ENCODE measurements at places on chromosomes 4 and X.
A peak's percentile ranks its signal among the peaks of the same experiment; 100 is the strongest.

DNA sequence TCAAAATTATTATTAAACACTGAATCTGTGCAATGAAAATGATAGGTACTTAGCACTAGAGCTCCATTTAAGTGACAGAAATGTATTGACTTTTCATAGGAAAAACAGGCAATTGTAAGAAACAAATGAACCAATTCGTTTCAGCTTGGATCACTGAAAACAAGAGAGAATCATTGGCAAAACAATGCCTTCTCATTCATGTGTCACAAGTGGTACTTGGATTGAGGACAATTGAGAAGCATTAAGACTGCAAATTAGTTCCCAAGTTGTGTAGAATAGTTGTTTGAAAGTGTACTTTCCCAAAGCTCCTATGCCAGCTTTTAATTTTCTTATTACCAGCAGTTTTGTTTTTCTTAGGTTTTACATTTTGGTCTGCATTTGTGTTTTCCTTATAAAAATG lies 20.6 kb downstream of the CNKSR2 start:
- no peak for DNase-seq

DNA sequence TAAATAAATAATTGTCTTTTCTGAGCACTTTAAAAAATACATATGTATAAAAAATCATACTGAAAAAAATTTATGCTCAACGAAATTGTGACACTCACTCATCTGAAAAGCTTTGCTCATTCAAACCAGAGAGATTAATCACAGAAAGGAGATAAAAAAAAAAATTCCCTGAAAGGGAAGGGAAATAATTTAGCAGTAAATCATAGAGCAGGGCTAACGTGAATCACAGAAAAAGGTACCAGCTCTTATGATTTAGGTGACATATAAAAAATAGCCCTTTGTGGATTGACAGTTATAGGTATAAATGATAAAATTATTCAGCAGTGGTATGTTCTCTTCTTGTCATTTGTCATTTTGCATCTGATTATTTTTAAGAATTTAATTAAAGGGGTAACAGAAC lies 552.7 kb upstream of the TENM3 start:
- DNase-seq, result no peak

- no peak for DNase-seq
These were observed 59.5 kb downstream of the PPA2 start for GRCh38 chr4:105414316-105414715.

DNA sequence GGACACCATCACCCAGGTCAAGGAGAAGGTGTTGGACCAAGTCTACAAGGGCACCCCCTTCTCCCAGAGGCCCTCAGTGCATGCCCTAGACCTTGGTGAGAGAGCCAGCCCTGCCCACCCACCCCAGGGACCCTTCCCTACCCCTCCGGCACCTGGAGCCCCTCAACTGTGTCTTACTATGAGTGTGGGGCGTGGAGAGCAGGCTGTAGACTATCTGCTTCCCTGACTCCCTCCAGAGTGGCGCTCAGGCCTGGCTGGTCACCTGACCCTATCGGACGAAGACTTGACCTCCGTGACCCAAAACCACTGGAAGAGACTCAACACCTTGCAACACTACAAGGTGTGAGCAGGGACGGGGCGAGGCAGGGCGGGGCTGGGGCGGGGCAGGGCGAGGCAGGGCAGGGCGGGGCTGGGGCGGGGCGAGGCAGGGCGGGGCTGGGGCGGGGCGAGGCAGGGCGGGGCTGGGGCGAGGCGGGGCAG lies 4.7 kb upstream of the SRPK3 start:
- no peak for DNase-seq

DNA sequence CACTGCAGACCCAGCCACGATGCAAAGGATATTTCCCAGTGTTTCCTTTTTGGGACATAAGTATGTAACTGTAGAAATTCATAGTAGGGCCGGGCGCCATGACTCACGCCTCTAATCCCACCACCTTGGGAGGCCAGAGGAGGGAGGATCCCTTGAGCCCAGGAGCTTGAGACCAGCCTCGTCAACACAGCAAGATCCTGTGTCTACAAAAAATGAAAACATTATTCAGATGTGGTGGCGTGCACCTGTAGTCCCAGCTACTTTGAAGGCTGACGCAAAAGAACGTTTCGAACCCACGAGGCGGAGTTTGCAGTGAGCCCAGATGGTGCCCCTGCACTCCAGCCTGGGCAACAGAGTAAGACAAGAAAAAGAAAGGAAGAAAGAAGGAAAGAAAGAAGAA lies 49.2 kb downstream of the CRLF2 start:
- no peak for DNase-seq

DNA sequence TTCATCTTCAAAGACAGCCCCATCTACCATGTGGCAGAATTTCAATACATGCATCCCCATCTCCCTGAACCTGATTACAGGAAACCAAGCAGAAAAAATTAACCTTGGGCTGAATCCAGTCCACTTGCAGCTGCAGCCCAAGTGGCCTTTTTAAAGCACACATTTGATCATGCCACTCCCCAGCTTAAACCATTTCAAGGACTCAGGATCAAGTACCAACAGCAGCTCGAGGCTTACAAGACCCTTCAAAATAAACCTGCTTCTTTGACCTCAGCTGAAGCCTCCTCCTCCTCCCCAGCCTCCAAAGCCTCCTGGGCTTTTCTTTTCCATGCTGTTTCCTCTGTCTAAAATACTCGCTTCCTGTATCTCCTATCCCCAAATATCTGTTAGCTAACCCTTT lies 50.7 kb upstream of the KIT start:
- DNase-seq, result no peak

- no peak for DNase-seq
These were observed 1082.7 kb downstream of the NLGN4X start for GRCh38 chrX:5145957-5146356.

DNA sequence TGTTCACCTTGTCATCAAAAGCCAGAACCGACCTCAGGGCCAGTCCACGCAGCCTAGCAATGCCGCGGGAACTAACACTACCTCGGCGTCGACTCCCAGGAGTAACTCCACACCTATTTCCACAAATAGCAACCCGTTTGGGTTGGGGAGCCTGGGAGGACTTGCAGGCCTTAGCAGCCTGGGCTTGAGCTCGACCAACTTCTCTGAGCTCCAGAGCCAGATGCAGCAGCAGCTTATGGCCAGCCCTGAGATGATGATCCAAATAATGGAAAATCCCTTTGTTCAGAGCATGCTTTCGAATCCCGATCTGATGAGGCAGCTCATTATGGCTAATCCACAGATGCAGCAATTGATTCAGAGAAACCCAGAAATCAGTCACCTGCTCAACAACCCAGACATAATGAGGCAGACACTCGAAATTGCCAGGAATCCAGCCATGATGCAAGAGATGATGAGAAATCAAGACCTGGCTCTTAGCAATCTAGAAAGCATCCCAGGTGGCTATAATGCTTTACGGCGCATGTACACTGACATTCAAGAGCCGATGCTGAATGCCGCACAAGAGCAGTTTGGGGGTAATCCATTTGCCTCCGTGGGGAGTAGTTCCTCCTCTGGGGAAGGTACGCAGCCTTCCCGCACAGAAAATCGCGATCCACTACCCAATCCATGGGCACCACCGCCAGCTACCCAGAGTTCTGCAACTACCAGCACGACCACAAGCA lies 898 bp downstream of the UBQLN2 start:
- DNase-seq, result peak; percentile 57

- no peak for DNase-seq
These were observed 13.7 kb downstream of the DDX60 start for GRCh38 chr4:168304744-168305459.

- no peak for DNase-seq
These were observed 166.1 kb upstream of the KLF8 start for GRCh38 chrX:56066016-56066415.

DNA sequence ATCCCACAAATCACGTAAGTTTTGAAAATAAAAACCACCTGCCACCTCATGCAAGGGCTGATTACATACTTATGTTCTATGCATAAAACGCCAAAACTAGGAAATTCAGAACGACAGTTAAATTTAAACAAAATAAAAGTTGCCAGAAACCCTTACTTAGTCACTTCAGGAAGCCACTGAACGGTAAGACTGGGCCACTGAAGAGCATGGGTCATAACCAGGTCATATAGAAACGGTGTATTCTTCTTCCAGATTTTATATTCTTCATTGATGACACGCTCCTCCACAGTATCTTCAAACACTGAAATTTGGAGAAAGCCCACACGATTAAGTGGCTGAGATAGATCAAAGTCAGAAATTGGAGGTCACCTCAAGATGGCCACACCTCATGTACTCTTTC lies 1.2 kb downstream of the RBBP7 start:
- DNase-seq, result no peak

DNA sequence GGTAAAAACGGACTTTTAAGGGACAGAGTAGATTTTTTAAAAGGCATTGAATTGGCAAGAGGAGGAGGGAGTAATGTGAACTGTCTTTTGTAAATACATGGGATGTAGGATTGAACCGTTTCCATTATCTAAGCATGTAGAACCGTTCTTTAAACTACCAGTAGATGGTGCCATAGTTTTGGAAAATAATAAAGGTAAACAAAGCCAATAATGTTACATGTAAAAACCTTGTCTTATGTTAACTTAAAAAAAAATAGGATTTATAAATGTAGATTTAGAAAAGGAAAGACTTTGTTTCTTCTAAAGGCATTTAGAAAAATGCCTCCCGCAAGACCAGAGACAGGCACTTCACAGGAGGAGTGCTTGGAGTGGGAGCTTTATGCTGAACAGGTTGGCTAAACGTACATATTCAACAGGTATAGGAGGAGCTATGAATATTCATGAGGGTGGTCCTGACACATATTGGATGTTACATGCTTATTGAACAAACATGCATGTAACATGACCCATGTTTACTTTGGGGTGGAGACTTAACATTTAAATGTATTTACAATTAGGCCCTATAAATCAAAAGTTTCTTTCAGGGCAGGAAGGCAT lies 45.5 kb upstream of the FAM241A start:
- peak; percentile 72 for DNase-seq

DNA sequence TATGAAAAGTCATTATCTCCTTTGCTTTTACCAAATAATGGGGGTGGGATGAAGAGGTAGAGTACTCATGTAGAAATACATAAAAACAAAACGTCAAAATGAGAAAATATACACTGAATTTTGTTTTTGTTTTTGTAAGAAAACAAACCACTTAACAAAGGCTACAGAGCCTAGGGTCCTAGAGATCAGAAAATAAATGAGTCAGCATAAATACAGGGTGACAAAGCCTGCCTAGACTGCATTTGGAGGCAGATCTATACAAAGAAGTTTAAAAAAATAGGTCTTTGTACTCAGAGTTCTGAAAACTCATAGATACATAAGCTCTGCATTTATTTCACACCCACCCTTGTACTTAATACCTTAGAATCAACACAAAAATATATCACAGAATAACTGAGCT lies 52.4 kb downstream of the MTMR8 start:
- no peak for DNase-seq

GRCh38 chr4:2712261-2712842 lies 43.8 kb downstream of the TNIP2 start:
- DNase-seq, result no peak

- no peak for DNase-seq
These were observed 56.2 kb upstream of the CHRDL1 start for GRCh38 chrX:110851780-110852179.

GRCh38 chr4:110381784-110382183 lies 94.2 kb upstream of the ENPEP start:
- no peak for DNase-seq

- peak; percentile 62 for DNase-seq
These were observed 553 bp downstream of the SEPTIN6 start for GRCh38 chrX:119692191-119693039.

DNA sequence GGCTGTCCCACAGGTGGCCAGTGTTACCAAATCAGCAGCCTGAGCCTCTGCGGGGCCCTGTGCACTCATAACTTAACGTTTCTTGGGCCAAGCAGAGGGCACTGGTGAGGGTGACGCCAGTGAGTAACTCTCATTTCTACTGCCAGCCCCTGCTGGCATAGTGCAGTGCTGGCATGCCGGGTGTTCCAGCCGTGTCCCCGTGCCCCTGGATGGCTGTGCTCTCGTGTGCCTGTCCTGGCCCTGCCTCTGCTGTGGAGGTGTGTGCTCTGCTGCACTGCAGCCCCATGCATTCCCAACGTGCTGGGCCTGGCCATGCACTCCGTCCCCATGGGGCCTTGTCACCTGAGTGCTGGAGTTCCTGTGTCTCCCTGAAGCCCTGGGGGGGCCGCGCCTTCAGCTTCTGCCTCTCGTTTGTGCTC lies 14.7 kb downstream of the TBC1D14 start:
- DNase-seq, result no peak

DNA sequence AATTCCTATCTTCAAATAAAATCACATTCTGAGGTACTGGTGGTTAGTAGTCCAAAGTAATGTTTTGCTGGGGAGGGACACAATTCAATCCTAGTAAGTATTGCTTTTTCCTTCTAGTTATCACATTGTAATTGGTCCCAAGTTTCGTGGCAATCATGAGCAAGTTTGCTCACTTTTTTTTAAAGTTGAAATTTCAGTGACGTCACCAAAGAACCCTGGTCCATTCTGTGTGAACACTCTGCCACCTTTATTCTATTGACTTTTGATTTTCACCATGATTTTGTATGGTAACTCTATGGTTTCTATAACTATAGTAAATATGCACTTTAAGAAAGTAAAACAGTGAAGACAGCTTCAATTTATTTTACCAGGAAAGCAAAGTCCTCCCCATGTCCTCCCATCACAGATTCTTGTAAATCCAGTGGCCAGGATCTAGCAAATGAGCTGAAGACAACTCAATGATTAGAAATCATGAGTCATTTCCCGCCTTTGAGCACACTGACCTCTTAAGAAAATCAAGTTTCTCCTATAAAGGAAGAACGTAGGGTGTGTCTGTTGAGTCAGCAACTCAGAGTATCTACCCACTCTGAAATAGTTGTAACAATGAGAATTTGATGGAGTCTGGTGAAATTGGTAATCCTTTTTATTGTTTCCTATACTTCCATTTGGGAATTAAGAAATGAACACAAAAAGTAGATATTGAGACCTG lies 1306.6 kb upstream of the PABPC4L start:
- DNase-seq, result no peak

DNA sequence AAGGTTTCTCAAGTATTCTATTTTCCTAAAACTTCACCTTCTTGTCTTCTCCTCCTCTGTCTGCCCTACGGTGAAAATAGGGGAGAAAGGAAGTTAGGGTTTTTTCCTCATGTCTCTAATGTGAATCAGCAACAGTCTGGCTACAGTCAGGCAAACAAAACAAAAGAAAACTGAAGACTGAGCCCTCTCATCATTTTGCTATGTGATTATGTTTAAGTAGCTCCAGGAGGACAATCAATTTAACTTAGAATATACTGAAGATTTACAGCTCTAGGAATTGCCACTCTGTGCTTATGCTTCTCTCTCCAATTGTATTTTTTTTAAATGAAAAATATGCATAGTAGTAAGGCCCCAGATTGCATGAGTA lies 316.2 kb downstream of the GPAT3 start:
- DNase-seq, result no peak

Data from Karpas-422 (cell line).